ENCODE measurements at places on chromosomes 4 and X.

DNA sequence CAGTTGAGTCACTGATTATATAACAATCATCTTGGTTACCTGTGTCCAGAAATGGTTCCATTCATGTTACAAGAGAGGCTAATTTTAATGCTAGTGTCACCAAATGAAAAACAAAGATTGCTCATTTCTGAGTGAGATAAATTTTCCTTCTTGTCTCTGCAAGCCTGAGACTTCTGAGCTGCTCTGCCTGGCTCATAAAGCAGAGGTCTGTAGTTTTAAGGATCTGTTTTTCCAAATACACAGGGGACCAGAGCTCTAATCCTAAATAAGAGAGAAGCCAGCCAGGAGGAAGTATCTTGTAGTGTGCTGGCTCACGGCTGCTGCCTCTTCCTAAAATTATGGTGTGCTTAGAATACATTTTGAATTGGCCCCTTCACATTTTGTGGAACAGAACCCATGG is 42.6 kb downstream of the CLDN34 start:
- DNase-seq, result no peak

DNA sequence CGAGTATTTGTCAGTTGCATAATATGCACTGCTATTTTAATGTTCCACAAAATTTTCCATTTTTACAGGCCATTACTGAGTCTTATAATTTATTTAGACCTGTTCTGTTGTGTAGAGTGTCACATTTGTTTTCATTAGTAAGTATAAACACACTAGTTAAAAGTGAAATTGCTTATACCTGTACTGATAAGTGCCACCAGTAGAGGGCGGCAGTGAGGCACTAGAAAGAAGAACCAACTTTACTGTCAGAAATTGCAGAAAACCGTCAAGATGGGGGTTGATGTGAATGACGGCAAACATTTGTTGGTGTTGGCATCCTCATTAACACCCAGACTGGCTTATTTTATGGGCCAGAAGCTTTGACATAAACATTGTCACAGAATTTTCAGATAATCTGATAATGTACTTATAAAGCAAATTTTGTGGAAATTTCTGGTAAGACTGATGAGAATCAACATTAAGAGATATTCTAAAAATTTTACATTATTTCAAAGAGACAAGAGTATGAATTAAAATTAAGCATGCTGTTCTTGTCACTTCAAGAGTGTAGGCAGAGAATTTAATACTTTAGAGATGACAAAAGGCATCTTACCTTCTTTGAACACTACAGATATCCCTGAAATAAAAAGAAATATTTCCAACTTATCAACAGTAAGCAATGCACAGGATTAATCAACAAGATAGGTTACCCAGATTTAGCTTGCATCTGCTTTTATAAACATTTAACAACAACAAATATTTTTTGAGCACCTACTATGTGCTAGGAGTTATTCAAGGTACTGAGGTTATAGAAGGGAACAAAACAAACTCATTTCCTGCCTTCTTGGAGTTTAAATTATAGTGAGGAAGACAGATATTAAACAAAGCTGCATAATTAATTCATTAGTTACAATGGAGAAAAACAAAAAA is 24.9 kb downstream of the ALPK1 start:
- DNase-seq, result peak; percentile 91

- peak; percentile 63 for DNase-seq
Observed at GRCh38 chrX:39133971-39134370, 332.7 kb downstream of the MID1IP1 start.

DNA sequence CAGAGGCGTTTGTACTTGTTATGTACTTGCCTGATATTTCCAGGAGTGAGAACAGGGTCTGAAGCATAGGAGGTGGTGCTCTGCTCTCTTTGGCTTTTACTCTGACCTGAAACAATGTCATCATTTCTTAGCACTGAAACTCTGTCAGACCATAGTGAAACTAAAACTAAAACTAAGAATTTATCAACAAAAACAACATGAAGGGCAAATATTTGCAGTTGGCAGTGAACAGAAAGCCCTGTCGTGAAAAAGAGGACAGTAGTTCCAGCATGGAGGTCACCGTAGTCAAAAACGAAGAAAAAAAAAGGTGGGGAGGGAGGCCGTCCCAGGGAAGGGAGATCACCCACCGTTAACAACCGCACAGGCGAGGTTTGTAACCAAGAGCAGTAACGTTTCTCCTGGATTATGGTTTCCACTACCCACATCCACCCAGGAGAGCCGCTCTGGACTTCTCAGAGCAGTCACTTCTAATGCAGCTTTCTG is 97.5 kb downstream of the ANK2 start:
- no peak for DNase-seq

GRCh38 chr4:84814094-84814750 is 152.3 kb downstream of the WDFY3 start:
- no peak for DNase-seq

DNA sequence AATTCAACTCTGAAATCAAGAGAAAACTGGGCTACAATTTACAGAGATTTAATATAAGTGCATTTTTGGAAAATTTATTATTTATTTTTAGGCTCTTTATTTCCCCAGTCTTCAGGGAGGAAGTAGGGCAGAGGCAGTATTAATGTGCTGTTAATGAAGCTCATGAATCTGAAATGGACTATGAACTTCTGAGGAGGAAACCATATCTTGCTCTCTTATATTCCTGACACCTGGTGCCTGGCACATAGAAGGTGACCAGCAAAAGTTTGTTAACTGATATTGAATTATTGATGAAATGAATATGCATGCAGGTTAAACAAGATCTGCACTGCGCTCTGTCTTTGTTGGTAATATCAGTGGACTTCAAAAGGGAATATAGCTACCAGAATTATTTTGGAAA is 55.1 kb downstream of the UGT8 start:
- no peak for DNase-seq

DNA sequence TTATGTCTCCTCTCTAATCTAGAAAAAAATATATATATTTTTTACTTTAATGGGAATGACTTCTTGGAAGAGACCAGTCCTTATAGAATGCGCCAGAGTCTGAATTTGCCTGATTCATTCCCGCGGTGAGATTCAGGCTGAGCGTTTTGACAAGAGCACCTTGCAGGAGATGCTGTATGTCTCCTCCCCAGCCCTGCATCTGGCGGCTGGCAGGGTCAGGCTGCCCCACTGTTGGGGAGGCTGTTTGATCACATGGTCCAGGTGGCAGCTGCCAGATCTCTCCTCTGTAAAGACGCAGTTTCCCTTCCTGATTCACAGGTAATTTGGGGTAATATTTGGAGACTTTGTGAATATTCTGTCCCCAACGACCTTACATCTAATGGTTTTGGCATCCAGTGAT is 9.7 kb downstream of the PDZD4 start:
- DNase-seq, result no peak

DNA sequence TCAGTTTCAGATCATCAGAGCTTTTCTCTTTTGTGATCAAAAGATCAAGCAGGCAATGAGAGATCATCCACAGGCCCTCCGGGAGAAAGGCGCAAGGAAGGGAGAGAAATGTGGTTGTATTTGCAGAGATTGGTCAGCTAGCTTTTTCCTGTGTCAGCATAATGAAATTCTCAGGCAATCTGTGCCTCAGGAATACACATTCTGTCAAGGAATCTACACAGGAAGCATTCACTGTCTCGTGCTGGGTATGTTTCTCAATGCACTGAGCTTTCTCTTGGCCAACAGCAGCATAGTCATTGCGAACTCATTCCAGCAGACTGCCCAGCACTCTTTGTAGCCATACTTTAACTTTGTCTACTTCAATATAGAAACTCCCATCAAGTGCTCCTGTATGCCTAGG is 413.7 kb downstream of the PPP3CA start:
- no peak for DNase-seq

GRCh38 chr4:139465922-139466321 is 12.0 kb downstream of the RAB33B start:
- DNase-seq, result no peak

DNA sequence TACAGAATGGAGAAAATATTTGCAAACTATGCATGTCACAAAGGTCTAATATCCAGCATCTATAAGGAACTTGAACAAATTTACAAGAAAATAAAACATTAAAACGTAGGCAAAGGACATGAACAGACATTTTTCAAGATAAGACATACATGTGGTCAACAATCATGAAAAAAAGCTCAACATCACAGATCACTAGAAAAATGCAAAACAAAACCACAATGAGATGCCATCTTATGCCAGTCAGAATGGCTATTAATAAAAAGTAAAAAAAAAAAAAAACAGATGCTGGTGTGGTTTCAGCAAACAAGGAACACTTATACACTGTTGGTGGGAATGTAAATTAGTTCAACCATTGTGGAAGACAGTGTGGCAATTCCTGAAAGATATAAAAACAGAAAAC is 75.8 kb upstream of the IL13RA2 start:
- DNase-seq, result no peak

- DNase-seq, result no peak
Observed at GRCh38 chrX:78658845-78659744, at the start of gene RTL3. RTL3 (minus strand) TSS chrX:78659328; CDS start chrX:78658420, 908 bp downstream.

GRCh38 chrX:37347420-37347819 is 1.7 kb upstream of the PRRG1 start:
- no peak for DNase-seq

DNA sequence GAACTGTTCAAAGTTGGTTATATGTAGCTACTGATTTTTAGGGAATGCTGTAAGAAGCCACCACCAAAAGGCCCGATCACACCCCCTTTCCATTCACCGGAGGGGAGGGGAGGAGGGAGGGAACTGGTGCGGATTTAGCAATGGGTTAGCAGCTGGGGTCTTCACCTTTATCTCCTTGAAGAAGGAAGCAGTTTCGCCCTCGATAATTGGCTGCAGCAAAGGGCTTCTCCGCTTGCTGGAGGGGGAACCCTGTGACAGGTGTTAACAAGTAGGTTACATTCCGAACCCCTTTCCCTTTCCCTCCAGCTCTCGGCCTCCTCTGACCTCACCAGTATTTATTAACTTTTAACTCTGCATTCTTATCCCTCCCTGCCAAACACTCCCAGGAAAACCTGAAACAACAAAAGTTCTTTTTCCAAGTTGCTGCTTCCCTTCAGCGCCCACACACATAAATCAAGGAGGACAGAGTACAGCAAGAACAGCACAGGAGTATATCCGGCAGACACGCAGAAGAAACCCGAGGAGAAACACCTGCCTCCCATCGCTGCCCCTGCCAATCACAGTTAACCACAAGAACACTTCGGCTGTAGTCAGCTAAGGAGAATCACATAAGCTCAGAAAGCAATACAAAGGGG is 39.8 kb upstream of the NAP1L5 start:
- DNase-seq, result no peak

- no peak for DNase-seq
Observed at GRCh38 chrX:65894133-65894532, 145.7 kb downstream of the VSIG4 start.

DNA sequence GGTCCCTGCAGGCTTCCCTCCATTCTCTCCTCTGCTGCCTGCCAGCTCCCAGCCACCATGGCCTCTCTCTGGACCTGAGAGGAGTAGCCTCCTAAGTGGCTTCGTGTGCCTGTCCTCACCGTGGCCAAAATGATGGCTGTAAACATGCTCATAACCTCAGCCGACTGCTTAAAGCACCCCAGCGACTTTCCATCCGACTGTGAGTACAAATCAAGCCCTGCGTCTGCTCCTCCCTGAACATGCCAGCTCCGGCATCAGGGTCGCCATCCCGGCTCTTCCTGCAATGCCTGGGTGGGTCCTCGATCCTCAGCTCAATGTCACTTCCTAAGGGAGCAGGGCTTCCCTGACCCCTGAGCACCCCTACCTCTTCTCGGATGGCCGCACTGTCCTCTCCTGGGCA is 3.3 kb upstream of the SORCS2 start:
- no peak for DNase-seq

DNA sequence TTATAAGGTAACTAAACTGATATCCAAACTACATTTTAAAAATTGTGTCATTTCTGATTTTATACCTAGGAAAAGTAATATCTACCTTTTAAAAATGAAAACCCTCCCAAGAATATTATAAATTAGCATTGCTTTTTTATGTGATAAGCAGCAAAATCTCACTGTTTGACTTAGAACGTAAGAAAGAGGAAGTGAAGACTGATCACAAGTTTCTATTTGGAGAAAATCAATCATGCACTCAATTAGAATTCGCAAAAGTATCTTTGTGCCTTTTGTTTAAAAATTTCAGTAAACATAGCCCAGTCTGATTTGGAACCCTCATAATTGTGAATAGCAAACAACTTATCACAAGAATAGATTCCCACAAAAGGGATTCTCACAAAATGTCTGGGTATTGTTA is 142.7 kb downstream of the TENM3 start:
- no peak for DNase-seq

DNA sequence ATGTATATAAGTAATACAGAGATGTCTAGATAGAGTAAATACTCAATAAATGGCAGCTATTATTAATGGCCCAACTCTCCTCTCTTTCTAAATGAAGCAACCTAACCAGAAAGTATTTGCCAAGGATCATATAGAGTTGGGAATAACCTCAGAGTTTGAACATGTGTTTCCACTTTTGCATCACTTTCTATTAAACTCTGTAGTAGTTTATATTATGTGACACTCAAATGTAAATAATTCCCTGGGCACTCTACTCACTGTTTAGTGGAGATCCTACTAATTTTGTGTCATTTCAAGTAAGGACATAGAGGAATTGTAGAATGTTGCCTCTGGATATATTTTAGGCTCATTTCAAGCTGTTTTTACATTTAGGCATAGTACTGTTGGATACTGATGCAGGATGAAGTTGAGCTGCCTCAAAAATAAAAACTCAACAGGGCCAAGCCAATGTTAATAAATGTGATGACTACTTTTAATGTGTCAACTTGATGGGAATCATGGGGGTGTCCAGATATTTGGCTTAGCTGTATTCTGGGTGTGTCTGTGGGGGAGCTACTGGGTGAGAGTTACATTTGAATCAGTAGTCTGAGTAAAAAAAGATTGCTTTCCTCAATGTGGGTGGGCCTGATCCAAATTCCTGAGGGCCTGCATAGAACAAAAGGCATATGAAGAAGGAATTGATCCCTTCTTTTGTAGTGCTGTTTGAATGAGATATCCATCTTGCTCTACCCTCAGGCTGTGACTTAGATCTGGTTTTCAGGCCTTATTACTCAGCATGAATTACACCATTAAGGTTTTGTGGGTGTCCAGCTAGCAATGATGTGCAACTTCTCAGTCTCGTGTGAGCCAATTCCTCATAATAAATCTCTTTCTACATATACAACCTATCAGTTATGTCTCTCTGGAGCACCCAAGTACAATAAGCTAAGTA is 1368.2 kb downstream of the STIM2 start:
- no peak for DNase-seq

GRCh38 chr4:143270256-143270838 is 66.3 kb upstream of the GAB1 start:
- DNase-seq, result no peak

GRCh38 chrX:118259213-118259612 is 86.7 kb upstream of the WDR44 start:
- no peak for DNase-seq

DNA sequence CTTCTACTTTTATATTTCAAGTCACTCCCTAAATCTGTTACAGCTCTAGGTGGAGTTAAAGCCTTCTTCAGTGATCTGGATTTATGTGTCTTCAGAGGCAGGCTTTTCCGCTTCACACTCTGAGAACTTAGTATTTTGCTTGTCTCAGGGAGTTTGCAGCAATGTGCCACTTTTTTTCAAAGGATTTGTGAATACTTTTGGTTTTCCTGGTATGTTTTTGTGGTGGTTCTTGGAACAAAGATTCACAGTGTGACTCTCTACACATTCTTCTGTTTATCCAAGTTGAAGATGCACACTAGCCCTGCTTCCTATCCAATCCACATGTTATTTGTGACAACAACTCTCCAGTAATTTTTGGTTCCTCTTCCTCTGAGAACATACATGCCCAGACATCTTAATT is 1253.7 kb downstream of the TECRL start:
- DNase-seq, result no peak

- DNase-seq, result no peak
Observed at GRCh38 chr4:57073559-57073958, 36.6 kb downstream of the IGFBP7 start.

Data from Karpas-422 (cell line).